ENCODE measurements at places on chromosomes 7 and 10.

DNA sequence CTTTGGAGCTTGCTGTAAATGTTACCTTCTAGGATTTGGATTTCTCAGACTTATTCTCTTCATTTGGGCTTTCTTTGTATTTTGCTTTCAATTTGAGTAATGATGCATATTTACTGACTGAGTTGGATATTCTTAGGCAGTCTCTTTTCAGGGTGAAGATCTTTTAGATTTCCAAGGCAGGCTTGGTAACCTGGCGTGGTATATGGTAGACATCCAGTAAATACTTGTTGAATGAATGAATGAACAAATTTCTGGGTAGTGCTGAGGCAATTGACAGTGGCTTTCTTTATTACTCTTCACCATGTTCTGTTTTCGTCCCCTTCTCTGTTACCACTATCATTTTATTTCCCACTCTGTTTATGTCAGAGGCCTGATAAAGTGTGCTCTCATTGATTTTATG, 27.1 kb downstream of the BBS9 start:
- no peak for DNase-seq

GRCh38 chr7:373818-374705, 84.1 kb downstream of the FOXL3 start:
- DNase-seq: no peak

DNA sequence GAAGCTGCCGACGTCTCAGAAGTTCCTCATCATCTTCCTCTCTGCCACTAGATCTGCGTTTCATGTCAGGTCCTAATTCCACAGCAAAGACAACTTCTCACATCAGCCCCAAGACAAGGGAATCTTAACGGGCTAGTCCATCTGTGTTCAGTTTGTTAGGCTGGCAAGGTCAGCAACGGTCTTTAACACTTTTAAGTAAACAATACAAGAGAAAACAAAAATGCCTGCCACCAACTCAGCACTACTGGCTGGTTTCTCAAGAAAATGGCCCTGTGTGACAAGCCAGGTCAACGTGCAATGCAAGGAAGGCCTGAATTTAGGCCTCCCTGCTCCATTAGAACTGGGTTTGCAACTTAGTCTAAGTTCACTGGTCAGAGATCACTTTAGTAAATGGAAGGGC, 41.0 kb upstream of the AFAP1L2 start:
- DNase-seq: no peak

- DNase-seq: no peak
Observed at GRCh38 chr7:56483861-56484550, 367.8 kb upstream of the NUPR2 start.

DNA sequence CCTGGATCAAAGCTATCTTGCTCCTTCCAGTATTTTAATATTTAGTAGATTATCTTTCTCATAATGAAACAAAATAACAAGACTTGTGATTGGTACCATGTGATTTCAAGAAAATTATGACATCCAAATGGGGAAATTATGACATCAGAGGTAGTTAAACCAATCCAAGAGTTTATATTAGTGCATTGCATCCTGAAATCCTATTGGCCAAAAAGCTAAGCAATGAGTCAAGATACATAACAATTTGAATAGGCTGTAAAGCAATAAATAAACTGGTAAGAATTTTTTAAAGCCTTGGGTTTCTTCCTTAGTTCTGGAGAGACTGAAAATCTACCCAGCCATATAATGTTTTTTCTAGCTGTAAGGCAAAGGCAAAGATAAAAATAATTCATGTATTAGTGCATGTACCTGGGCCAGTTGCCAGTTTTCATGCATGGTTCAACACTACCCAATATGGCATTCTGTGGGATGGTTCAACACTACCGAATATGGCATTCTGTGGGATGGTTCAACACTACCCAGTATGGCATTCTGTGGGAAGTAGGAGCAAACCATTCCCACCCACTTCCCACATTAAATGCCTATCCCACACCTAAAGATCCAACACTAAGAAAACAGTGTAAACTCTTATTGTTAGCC, at the start of gene RNF148:
Gene RNF148 (minus strand): TSS at position 51 of the 639 bp plus-strand sequence. CDS start 172 bp downstream, outside the sequence.
- no peak for DNase-seq

GRCh38 chr7:36597090-36597773, 127.1 kb downstream of the AOAH start:
- DNase-seq: no peak

- no peak for DNase-seq
Observed at GRCh38 chr10:60222047-60222446, 167.6 kb downstream of the ANK3 start.

DNA sequence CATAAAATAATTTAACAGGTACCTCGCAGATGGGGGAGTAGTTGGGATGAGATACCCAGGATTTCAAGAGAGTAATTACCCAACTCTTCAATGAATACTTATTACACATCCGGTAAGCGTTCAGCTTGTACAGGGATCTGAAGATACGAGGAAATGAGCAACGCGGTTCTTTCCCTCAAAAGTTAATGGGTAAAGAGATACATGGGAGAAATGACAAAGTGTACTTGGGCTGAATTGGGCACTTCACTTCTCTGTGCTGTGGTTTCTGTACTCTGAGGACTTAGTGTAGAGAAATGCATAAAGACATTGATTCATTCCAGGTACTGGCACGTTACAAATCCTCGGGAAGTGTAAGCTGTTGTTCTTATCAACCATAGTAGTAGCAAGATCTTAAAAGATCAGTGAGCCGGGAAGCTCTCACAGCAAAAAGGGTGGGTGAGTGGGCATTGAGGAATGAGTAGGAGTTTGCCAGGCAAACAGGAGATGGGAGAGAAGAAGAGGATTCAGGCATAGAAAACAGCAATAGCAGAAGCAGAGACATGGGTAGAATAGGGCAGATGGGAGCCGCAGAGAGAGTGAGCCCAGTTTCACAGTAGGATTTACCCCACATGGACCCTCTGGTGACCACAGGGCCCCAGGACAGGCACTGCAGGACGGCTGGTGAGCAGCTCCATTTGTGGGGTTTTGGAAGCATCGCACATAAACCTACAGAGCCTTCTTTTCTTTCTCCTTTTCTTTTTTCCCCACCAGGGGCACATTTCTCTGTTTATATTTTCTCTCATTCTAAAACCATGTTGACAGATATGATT, 304.3 kb upstream of the PITRM1 start:
- no peak for DNase-seq

DNA sequence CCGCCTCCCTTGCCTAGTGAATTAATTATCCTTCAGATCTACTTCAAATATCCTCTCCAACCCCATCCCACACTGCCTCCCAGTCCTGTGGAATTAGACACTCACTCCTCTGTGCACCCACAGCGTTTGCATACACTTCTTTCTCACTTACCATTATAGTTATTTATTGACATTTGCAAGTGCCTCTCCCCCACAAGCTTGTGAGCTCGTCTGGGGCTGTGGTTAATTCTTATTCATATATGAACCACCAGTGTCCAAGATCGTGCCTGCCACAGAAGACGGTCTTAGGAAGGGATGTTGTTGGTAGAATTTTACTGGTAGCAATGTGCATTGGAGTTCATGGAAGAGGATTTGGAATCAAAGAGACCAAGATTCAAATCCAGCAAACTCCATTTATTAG, 68.1 kb upstream of the AOAH start:
- DNase-seq: no peak

GRCh38 chr7:2688409-2689342, 674 bp downstream of the AMZ1 start:
- no peak for DNase-seq

DNA sequence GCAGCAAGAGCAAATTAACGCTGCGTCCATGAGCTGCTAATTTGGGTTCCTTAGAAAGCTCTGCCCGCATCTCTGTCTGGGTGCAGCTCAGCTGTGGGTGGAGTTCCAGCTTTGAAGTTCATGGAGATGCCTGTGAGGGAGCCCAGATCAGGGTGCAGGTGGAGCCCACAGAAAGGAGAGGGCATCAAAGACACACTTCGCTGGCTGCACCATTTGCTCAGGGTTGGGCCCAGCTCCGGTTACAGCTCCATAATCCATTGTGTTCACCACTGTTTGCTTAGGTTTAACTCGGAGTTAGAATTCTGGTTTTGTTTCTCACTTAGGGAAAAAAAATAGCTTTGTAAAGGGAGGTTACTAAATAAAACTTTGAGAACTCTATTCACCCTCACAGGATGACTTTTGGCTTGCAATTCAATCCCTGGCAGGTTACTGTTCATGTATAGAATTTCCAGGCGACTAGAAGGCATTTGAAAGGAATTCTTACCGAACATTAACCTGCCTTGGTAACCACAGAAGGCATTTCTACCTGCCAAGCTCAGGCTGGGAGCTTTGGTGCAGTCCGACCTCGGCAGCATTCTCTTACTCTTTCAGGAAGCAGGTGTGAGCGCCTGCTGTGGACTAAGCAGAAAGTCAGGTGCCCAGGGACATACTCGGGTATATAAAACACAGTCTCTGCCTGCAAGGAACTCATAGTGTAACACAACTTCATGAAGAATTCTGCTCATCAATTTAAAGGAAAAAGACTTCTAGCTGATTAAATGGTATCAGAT, 179.5 kb upstream of the RNF32 start:
- no peak for DNase-seq

DNA sequence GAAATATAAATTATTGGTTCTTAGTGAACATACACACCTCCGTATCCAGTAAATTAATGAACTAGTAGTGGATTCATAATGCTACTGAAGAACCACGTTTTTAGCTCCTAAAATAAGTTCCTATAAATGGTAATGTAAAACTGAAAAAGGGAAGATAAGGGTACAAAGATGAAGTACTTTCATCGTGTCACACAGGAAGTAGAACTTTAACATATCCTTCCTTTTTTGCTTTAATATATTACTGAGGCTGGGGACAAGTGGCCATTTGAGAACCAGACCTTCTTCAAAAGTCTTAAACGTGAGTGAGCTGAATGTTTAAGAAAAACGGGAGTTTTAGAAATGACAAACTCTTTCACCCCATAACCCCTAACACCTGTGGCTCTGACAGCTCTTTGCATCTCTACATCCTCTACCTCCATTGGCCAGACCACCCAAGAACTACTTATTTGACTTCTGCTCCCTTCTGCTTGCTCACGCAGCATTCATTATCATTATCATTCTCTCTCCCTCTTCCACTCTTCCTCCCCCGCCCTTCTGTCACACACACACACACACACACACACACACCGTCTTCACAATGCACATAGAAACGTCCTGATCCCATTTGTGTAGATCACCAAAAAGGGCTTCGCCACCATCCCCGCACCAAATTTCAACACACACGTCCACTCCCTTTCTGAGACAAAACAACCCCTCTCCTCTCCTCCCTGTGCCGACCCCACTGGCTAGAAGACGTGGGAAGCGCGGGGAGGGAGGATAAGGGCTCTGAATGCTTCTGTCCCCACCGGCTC, 677 bp downstream of the SKAP2 start:
- DNase-seq: no peak

GRCh38 chr7:17094963-17095574, 203.4 kb upstream of the AHR start:
- DNase-seq: no peak

DNA sequence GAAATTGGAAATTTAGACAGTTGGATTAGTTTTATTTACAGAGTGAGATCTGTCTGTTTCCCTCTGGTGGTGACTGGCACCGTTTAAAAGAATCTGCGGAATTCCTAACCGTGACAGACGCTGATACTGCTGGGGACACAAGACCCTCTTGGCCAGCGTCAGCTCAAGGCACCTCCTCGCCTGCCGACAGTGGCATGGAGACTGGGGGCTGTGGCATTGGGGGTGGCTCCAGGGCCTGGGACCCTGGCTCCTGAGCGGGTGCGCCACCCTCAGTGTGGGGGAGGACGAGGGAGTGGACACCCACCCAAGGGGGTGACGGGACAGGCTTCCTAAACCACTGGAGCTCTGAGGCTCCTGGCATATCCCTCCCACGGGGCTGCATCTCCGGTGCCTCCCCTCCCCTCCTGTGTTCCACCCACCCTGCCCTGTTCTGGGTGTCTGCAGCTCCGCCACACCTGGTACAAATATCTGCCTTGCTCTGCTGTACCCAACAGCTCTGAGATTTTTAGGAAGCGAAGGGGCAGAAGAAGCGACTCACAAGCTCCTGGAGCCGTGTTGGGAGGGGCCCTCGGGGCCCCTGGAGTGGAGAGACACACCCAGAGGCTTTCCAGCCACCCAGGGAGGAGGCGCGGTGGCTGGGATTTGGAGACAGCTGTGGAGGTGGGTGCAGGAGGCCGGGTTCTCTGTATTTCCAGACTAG, 178.7 kb downstream of the DNAJB6 start:
- DNase-seq: no peak

DNA sequence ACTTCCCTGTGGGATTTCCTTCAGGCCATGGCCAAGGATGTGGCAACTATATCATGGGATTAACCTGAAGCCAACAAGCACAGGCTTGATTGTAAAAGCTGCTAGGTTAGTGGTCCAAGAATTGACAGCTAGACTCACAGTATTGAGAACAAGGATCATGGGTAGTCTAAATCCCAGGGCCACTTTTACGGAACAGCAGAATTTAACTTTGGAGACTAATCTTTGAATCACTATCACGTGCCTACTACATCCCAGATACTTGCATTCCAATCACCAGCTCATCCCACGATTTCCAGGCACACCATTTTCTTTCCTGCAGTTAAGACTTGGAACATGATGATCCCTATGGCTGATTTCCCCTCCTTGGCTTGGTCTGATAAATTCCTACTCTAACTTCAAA, 65.6 kb upstream of the ADO start:
- DNase-seq: no peak

GRCh38 chr10:70836319-70836718, 20.6 kb downstream of the SGPL1 start:
- no peak for DNase-seq

DNA sequence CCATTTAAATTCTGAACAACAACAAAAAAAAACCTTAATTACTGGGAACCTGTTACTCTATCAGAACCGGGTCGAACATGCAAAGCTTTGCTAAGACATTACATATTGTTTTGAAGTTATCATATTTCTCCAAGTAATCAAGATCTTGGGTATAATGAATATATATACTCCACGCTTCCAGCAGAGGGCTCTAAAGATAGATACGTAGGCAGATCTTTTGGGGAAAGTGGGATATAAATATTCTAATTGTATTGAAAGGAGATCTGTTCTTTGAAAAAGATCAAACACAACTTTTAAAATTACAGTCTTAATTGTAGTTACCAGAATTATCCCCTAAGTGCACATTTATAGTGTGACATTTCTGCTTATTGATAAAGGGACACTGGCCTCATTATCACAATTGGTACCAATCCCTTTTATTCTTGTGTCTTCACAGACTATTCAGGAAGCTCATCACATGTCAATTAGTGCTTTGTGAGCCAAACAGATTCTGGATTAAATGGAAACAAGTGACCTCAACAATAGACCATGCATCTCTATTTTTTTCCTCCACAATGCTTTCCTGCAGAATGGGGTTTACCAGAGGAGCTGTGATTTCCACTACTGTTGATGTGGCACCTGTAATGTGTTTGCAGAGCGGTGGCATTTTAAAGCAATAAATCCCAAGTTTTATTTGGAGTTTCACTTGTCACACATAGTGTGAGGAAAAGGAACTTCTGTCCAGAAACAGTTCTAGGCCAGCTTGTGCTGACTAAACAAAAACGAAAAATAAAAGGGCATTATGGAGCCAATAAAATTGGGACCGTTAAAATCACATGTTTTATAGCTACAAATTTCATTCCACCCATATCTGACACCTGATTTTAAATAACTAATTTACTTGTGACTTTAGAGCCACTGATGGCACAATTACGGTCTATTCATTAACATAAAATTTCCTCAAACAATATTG, 122.4 kb downstream of the CTTNBP2 start:
- DNase-seq: no peak

All from brain pericyte (primary cell).